ENCODE measurements at places on chromosomes 3 and 15. TPM values are rescaled to one million over a fixed set of nuclear protein-coding genes. Genes with fewer than 3 reads are reported as not detected.

The PTX3 gene
- total RNA-seq = 0.40 TPM

The EPHB3 gene
- total RNA-seq = 0.22 TPM

The TEX55 gene
- not detected for total RNA-seq

The ROPN1 gene
- total RNA-seq = not detected

The ROBO2 gene
- not detected for total RNA-seq

The CHRM5 gene
- not detected for total RNA-seq

GRCh38 chr3:53243165-53243564 lies 12.7 kb downstream of the TKT start:
- DNase-seq = no peak

DNA sequence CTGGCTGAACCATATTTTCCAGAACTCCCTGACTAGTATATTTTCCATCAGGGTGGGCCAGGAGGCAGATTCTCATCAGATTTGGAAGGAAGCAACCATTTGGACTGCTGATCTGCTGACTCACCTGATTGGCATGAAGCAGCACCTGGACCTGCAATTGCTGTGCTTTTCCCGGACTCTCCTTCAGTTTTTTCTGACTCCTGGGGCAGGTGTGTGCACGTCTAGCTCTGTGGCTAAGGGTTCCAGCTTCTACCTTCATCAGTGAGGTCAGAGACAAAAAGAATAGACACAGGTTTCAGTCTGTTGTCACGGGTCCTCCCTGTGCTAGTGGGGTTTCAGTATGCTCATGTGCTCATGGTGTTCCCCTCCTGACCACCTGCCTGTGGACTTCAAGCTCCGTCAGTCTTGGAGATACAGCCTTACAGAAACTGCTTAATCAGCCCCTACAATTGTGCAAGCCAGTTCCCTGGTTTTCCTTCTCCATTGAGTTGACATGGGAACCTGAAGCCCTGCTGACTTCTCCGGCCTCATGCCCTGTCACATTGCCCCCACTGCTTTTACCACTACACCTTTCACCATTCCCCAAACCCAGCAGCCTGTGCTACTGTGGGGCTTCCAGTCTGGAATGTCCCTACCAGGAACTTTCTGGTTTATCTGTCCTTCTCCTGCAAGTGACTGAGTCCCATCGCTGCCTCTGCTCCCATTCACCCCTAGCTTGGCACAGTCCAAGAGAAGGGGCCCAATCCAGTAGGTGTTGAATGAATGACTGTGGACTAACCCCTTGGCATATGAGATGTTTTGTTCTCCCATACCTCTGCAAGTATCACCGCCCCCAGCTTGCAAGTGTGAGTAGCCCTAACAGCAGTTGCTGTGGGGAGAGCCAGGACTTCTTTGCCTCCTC lies 31.7 kb downstream of the HMCES start:
- DNase-seq = no peak

DNA sequence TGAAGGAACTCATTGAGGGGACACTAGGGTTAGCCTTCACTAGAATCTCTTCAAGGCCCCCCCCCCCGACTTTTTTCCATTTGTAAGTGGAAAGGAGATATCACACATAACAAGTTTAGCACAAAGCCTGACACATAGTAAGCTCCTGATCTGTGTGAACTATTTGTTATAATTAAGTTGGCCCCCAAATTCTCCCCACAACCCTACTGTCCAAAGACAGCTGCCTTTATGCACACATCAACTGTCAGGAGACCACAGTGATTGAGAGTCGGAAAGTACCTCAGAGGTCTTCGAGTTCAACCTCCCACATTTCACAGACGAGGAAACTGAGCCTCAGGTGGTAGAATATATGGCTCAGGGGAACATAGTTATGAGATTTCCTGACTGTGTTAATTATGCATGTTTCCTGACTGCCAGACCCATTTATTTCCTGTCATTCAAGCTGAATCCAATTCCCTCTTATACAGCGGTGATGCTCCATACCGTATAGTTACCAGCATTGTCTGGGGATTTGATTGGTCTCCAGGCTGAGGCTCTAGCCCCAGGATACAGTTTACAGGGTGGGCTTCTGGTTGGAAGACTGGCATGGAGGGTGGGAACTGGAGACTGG lies 227.4 kb upstream of the CMC1 start:
- no peak for DNase-seq

- no peak for DNase-seq
Observed at GRCh38 chr3:48402907-48403306, 27.0 kb downstream of the PLXNB1 start.

DNA sequence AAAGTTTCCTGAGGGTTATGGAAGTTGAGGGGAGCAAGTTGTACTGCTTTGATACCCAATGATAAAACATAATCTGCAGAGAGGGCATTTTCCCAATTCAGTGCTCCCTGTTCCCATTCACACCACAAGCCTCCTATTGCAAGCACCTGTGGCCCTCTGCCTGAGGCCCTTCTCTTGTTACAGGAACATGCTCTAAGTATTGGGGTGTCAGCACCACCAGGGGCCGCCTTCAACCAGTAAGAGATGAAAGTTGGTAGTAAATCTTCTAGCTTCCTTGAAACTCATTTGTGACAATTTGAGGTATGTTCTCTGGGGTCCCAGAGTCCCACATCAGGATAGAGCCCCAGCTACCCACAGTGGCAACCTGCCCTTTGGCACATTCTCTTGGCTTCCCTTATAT lies 265.4 kb upstream of the ARHGEF26 start:
- no peak for DNase-seq

- DNase-seq = no peak
Observed at GRCh38 chr3:140510303-140510861, 167.5 kb upstream of the TRIM42 start.

GRCh38 chr3:108804966-108805365 lies 17.6 kb upstream of the TRAT1 start:
- no peak for DNase-seq

DNA sequence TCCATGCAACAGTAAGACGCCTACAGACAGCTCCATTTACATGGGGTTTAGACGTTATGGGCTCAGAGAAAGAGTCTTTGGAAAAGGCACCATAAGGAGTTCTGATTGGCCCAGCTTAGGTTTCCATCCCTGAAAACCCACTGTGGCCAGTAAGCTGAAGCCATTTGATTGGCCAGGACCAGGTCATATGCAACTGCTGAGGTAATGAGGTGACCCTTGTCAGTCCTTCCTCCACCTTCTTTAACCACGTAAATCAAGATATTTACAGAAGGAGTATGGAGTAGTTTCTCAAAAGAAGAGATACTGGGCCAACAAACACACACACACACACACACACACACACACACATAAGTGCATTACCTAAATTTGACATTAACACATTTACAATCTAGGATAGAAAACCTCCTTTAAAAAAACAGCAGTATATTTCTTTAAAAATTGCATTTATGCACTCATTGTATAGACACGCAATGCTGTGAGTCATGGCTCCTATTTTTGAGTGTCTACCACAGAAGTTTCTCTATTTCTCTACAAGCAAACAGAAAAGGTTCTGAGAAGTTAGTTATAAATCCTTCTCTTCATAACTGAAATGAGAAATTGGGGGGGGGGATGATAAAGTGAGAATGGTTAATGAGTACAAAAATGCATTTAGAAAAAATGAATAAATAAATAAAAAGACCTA lies 16.3 kb upstream of the MB21D2 start:
- no peak for DNase-seq

- DNase-seq = no peak
Observed at GRCh38 chr15:93289941-93290617, 201.1 kb upstream of the RGMA start.

- peak; percentile 68 for DNase-seq
Observed at GRCh38 chr3:14425581-14426304, 23.3 kb downstream of the SLC6A6 start.

GRCh38 chr15:57541805-57542504 lies 49.7 kb upstream of the MYZAP start:
- DNase-seq = peak; percentile 37

DNA sequence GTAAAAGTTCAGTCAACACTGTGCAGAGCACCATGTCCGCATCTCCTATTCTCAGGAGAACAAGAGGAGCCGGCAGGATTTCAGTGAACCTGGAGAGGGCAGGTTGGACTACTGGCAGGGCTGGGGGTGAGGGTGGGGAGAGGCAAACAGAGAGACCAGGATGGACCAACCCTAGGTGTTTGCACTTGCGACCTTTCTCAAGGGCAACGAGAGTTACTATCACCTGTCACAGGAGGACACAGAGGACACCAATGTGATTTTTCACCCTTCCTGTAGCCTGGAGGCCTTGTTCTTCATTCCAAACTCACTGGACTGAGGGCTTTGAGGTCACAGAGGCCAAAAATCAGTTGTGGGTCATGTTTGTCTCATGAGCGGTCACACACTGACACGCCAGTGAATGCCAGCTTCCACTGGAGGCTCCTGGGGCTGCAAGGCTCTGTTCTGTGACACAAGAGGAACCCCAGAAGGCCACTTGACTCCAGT lies 89.5 kb downstream of the CPN2 start:
- DNase-seq = no peak

DNA sequence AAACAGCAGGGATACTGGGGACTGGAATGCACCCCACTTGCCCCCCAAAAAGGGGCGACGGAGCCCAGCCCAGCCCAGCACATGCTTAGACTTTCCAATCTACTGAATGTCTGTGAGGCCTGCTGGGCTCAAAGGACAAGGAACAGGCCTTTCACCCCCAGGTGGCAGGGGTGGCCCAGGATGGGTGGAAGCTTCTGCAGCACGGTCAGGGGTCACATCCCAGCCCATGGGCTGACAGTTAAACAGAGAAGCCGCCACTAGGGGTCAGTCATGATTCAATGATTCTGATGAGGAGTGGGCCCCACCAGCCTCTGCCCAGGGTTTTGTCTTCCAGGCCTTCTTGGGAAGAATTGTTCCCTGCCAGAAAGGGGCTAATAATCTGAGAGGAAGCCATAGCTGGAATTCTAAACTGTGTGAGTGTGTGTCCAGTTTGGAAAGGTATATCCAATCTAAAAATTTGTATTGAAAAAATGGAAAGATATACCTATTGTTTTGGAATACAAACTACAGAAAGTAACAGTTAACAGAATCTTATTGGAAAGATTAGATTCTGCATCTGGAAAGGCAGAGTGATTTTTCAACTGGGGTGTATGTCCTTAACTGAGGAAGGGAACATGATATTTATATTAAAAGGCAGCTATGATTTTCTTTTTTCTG lies 2.2 kb downstream of the CHRNB4 start:
- peak; percentile 58 for DNase-seq

- DNase-seq = no peak
Observed at GRCh38 chr3:156681002-156681401, 6.6 kb downstream of the TIPARP start.

DNA sequence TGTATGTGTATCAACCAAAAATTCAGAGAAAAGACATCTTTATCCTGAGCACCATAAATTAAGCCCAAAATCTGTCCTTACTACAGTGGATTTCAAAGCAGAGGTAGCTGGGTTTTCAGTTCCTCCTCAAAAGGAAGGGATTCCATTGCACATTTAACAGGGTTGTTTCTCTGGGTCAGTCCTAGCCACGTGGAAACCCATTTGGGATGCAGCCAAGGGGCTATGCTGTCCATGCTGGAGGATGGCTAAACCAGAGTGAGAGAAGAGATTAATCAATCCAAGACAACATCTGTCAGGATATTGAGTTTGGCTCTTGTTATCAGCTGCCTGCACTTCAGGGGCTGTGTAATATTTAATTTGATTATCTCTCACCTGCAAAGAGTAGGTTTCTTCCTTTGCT lies 28.1 kb downstream of the LSAMP start:
- DNase-seq = no peak

- no peak for DNase-seq
Observed at GRCh38 chr3:125280668-125281361, 68.3 kb upstream of the SLC12A8 start.

GRCh38 chr3:192831111-192831644 lies 86.5 kb downstream of the MB21D2 start:
- DNase-seq = no peak

- DNase-seq = no peak
Observed at GRCh38 chr15:34993877-34994276, 5.8 kb upstream of the ZNF770 start.

GRCh38 chr15:29029651-29030195 lies 143.9 kb downstream of the APBA2 start:
- no peak for DNase-seq

DNA sequence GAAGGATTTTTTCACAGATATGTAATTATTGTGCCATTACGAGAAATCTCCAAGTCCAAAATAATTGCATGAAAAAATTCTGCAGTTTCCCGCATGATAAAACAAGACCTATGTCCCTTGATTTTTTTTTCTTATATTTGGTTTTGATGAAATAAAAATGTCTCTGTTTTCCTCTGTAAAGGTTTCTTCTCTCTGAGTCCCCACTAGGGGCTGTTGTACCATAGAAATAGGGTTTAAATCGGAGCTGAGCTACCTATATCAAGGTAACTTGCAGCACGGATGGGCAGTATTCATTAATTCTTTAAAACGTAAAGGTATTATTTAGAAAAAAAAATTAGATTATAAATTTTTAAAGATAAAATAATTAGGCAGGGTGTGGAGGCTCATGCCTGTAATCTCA lies 66.6 kb upstream of the IGF1R start:
- DNase-seq = no peak

GRCh38 chr3:67033079-67033478 lies 35.0 kb downstream of the KBTBD8 start:
- no peak for DNase-seq

DNA sequence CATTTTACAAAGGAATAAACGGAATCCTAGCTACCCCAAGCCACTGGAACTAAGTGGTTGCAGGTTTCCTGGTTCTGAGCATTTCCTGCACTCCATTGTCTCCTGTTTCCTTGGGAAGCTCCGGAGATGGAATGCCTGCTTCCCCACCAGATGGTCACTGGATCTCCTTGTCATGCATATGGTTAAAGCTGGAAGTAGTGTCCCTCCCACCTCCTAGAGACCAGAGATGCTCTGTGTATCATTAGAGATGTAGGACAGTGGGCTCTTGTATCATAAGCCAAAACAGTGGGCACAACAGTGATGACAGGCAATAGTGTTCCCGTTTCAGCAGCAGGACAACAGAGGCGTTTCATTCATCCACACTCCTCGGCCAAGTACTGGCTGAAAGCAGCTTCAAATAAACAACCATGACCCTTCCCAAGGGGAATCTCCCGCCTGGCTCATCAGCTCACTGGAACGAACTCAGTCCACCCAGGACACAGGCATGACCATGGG lies 136.2 kb upstream of the EIF1B start:
- DNase-seq = no peak

DNA sequence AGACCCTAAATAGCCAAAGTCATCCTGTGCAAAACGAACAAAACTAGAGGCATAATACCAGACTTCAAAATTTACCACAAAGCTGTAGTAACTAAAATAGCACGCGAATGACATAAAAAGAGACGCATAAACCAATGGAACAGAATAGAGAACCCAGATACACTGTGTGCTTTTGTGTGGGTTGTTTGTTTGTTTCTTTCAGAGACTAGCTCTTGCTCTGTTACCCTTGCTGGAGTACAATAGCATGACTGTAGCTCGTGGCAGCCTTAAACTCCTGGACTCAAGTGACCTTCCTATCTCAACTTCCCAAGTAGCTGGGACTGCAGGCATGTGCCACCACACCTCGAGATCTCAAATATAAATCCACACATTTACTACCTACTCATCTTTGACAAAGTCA lies 1314.6 kb upstream of the GBE1 start:
- no peak for DNase-seq

Data from activated CD4-positive, alpha-beta T cell treated with anti-CD3 and anti-CD28 coated beads, Interleukin-2, amount 10 ng/mL, durations not matched to agents 7 days and 5 days (primary cell).